ENCODE measurements at places on chromosomes 16 and 17. TPM values are rescaled to one million over a fixed set of nuclear protein-coding genes. Genes with fewer than 3 reads are reported as not detected.
A peak's percentile ranks its signal among the peaks of the same experiment; 100 is the strongest.

GRCh38 chr16:6218855-6219254, 1113.8 kb upstream of the RBFOX1 start:
- DNase-seq, result no peak
- no peaks in the 10 kb centered on the region for H3K4me1 ChIP-seq
- H3K27ac ChIP-seq, result no peak overlapping the region

DNA sequence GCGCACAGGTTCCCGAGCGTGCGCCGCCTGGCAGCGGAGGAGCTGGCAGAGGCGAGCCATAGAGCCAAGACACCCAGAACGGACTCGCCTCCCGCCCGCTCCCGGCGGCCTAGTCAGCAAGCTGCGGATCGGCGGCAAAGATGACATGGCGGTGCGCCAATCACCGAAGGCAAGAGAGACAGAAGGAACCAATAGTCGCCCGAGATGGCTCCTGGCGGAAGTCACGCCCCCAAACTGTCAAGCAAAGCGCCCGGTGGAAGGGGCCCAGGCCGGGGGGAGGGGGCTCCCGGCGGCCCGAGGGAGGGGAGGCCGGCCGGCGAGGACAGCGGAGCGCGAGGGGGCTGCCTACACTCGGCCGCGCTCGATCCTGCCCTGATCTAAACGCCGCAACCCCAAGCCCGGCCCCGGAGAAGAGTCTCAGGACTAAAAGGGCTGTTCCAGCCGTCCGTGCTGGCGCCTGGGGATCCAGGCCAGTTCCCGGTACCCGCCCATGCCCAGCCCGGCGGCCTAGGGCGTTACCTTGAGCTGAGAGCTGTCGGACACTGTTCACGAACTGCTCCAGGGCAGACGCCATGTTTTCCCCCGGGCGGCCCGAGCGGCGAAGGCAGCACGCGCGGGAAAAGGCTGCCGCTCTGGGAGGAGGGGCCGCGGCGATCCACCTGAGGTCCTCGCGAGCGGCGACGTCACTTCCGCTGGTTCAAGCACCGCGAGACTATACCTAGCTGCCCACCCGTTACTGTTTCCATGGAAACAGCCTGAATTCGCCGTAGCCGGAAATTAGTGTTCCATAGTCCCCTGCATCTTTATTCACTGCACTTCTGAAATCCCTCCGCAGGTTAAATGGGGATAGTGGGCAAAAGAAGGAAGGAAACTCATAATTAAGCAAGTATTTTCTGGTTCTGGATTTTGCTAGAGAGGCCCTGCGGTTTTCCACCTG, at the start of gene COPS3:
Gene COPS3, minus strand, starts transcription at position 634 of the 937 bp plus-strand sequence. Its CDS starts 60 bp downstream, at position 574.
- peak; percentile 99 for DNase-seq
- peak within 1 kb of the TSS; percentile 95 for H3K27ac ChIP-seq
- H3K27me3 ChIP-seq, result no peaks in the 10 kb centered on the region
- H3K4me3 ChIP-seq, result peak within 1 kb of the TSS; percentile 92
- peaks cover 11% of the 10 kb centered on the region for H3K36me3 ChIP-seq
- peaks cover 41% of the 10 kb centered on the region for H3K4me1 ChIP-seq

WDR45B gene
- 74.1 TPM for total RNA-seq

GRCh38 chr16:397135-397661, at the start of gene NME4:
Gene NME4, plus strand, starts transcription at chr16:397199. Its CDS starts 24 bp downstream, at chr16:397223.
- H3K4me1 ChIP-seq, result peaks cover 25% of the 10 kb centered on the region
- peaks cover 2% of the 10 kb centered on the region for H3K36me3 ChIP-seq
- H3K4me3 ChIP-seq, result peak within 1 kb of the TSS; percentile 77
- peak within 1 kb of the TSS; percentile 79 for H3K27ac ChIP-seq

ANKRD11 gene
- 144 TPM for total RNA-seq

CDH16 gene
- total RNA-seq, result not detected
